ENCODE measurements at places on chromosomes 6 and 20. TPM values are rescaled to one million over a fixed set of nuclear protein-coding genes. Genes with fewer than 3 reads are reported as not detected.

Gene MDFI
- total RNA-seq = not detected

Gene KCNB1
- total RNA-seq = 7.0 TPM

Gene COL10A1
- not detected for total RNA-seq

- DNase-seq = no peak
These were observed 52.6 kb downstream of the GFOD1 start for GRCh38 chr6:13434777-13435176.

- DNase-seq = peak; percentile 53
These were observed at the start of gene TIAM2 for GRCh38 chr6:154995254-154996015. TIAM2 (plus strand) TSS chr6:154995315; CDS start chr6:155129224, 133,909 bp downstream.

DNA sequence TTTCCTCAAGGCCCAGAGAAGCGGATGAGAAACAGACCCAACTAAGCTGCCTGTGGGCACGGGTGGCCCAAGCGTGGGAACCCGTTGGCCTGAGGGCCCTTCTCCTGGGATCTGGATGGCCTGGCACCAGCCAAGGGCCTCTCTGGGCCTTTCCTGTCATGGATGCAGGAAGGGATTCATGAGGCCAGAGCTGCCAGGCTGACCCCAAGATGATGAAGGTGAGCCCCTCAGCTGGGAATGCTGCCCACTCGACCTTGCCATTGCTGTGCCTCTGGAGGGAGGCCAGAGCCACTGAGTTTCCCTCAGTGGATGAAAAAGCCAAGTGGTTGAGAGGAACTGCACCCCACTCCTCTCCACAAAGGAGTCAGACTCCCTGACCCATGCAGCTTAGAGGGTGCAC is 171.2 kb downstream of the VEGFA start:
- DNase-seq = no peak

DNA sequence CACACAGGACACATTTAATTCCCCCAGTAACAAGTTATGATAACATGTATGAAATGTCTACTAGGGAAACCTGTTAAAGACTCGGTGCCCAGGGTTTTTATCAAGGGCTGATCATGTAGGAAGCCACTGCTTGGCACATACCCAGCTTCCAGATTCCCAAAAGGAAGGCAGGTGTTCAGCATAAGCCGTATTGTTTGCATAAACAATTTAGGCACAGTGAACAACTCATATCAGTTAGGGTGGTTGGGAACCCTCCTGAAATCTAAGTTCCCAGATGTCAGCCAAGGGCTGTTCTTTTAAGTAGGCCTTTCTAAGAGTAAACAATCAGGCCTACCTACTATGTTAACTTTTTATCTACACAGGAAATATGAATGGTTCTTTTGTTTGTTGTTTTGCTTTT is 74.1 kb downstream of the ASXL1 start:
- no peak for DNase-seq

DNA sequence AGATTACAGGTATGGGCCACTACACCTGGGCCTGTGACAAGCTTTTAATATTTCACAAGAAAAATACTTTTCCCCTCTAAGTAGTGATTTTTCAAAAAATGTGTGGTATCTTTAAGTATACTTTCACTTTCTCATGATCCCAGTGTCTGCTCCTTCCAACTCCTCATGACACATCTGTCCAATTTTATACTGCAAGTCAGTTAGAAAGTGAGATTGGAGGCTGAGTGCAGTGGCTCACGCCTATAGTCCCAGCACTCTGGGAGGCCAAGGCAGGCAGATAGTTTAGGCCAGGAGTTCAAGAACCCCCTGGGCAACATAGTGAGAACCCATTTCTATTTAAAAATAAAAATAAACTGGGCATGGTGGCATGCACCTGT is 20.2 kb downstream of the PIM1 start:
- peak; percentile 29 for DNase-seq

DNA sequence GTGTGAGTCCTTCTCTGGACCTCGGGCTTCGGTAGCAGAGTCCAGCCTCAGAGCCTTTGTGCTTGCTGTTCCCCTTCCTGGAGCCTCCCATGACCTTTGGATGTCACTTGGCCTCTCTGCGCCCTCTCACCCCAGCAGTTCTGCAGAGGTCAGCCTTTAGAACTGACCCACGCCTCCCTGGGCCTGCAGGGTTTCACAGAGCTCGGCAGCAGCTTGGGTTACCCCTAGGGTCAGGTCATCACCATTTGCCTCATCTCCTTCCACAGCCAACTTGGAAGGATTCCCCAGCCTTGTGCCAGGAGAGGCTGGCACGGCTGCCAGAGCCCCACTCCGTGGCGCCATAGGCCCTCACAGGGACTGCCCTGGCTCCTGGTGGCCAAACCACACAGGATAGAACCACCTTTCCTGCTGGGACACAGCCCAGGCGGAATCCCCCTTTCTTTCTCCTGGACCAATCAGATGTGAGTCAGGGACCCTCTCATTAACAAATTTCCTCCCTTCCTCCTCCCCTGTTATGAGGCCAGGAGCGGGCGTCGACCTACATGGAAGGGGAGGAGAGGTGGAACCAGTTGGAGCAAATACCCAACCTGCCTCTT is 13.9 kb upstream of the SIRPA start:
- peak; percentile 89 for DNase-seq

All from MG63 (cell line).